Activated CD8-positive, alpha-beta T cell treated with anti-CD3 and anti-CD28 coated beads for 36 hours (primary cell): ENCODE measurements at places on chromosomes 2 and 18. TPM values are rescaled to one million over a fixed set of nuclear protein-coding genes. Genes with fewer than 3 reads are reported as not detected.

The ERFE gene
- total RNA-seq, result 1.0 TPM

The KCNS3 gene
- not detected for total RNA-seq

GRCh38 chr2:150610670-150611279, 123.3 kb upstream of the RND3 start:
- no peaks in the 10 kb centered on the region for H3K27me3 ChIP-seq
- no peak overlapping the region for H3K27ac ChIP-seq
- H3K36me3 ChIP-seq, result no peaks in the 10 kb centered on the region

DNA sequence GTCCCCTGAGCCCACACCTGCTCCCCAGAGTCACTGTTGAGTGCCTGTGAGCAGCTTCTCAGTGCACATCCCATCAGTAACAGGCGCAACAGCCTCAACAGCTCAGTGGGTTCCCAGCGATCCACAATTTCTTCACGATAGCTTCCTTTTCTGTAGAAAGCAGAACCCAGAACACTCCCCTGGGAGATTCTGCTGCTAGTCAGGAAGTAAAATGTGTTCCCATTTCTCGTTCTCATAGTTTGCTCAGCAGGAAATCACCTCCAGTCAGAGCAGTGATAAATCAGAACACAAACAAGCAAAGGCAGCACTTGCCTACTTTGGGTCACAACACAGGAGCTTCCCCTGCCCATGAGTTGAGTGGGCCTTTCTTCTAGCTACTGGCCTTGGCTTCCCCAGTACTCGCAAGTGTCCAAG, 48.9 kb upstream of the ATG16L1 start:
- peaks cover 56% of the 10 kb centered on the region for H3K36me3 ChIP-seq
- no peaks in the 10 kb centered on the region for H3K4me1 ChIP-seq
- no peak for DNase-seq
- H3K27me3 ChIP-seq, result no peaks in the 10 kb centered on the region

The SUPT7L gene
- 21.8 TPM for total RNA-seq

The MOGAT1 gene
- not detected for total RNA-seq

The MARCO gene
- total RNA-seq, result not detected

The LAPTM4A gene
- 15.6 TPM for total RNA-seq

The SERPINB4 gene
- total RNA-seq, result not detected

The PPP1CB gene
- total RNA-seq, result 216 TPM

DNA sequence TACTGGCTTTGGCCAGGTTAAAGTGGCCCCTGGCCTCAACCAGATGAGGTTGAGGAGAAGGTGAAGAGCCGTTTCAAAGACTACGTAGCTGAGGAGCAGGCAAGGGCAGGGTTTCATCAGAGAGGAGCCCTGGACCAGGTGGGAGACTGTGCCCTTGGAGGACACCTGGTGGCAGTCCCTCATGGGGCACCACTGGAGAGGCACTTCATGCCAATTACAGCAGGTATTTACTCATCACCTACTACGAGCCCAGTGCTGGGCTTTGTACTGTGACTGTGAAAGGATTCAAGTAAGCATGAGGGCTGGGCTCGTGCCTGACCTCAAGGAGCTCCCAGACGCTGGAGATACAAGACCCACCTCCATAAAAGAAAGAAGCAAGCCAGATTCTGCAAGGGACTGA, 37.6 kb downstream of the SMAD7 start:
- DNase-seq, result peak; percentile 67
- H3K36me3 ChIP-seq, result no peaks in the 10 kb centered on the region
- no peak overlapping the region for H3K4me3 ChIP-seq

DNA sequence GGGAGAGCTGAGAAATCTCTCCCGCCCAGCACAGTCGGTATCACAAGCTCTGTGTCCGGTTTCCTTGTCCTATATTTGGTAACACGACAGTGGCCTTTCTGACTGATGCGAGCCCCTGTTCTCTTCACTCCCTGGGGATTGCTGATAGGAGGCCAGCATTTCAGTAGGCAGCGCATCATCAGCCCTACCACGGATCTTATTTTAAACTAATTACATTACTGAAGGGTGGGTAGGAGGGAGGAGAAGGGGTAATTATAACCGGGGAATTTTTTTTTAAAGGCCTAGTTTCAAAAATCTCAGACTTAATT, 125.6 kb upstream of the LGALSL start:
- no peak overlapping the region for H3K4me3 ChIP-seq
- no peaks in the 10 kb centered on the region for H3K36me3 ChIP-seq
- no peaks in the 10 kb centered on the region for H3K27me3 ChIP-seq
- H3K4me1 ChIP-seq, result peaks cover 51% of the 10 kb centered on the region
- no peak for DNase-seq
- H3K27ac ChIP-seq, result peak overlapping the region; percentile 95

DNA sequence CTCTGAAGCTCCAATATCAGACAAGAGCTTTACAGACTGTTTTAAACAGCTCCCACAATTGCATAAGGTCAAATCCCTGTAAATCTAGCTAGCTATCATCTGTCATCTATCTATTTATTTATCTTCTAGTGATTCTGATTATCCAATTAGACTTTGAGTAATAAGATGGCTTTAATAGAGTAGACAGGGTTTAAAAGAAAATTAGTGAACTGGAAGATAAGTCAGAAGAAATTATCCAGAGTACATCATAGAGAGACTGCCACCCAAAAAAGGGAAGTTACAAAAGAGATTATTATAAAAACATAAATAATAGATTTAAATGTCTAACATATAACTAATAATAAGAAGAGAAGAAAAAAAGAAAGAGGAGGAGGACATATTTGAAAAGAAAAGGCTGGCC, 8.0 kb upstream of the ZC3H8 start:
- H3K4me3 ChIP-seq, result no peak overlapping the region
- peaks cover 1% of the 10 kb centered on the region for H3K27me3 ChIP-seq
- peaks cover 10% of the 10 kb centered on the region for H3K4me1 ChIP-seq
- DNase-seq, result no peak
- no peak overlapping the region for H3K27ac ChIP-seq
- H3K36me3 ChIP-seq, result no peaks in the 10 kb centered on the region

The COPS7B gene
- 53.6 TPM for total RNA-seq

The GALR1 gene
- not detected for total RNA-seq

DNA sequence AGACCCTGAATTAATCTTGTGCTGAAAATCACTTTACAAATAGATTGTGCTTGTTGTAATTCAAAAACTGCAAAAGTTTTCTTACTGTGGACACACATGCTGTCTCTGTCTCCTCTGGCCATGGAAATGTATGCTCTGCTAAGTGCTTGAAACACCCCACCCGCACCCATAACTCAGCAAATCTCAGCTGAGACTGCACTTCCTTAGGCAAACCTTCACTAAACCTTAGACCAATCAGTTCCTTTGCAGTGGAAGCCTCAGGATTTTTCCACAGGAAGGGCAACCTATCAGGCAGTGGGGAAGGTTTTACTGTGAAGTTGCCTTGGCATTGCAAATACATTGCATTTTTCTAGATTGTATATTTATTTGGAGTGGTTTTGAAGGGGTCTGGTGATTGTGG, 62.2 kb upstream of the PLA2R1 start:
- no peak overlapping the region for H3K27ac ChIP-seq
- no peak overlapping the region for H3K4me3 ChIP-seq
- no peak for DNase-seq
- no peaks in the 10 kb centered on the region for H3K4me1 ChIP-seq
- no peaks in the 10 kb centered on the region for H3K36me3 ChIP-seq

The FOXD4L1 gene
- 0.23 TPM for total RNA-seq

The ASPRV1 gene
- 0.65 TPM for total RNA-seq

The GPR45 gene
- not detected for total RNA-seq

The TNFAIP6 gene
- total RNA-seq, result not detected

GRCh38 chr2:236918545-236918944, 167.1 kb upstream of the COPS8 start:
- no peaks in the 10 kb centered on the region for H3K36me3 ChIP-seq
- H3K4me3 ChIP-seq, result no peak overlapping the region
- H3K27ac ChIP-seq, result no peak overlapping the region
- H3K4me1 ChIP-seq, result no peaks in the 10 kb centered on the region
- DNase-seq, result no peak

DNA sequence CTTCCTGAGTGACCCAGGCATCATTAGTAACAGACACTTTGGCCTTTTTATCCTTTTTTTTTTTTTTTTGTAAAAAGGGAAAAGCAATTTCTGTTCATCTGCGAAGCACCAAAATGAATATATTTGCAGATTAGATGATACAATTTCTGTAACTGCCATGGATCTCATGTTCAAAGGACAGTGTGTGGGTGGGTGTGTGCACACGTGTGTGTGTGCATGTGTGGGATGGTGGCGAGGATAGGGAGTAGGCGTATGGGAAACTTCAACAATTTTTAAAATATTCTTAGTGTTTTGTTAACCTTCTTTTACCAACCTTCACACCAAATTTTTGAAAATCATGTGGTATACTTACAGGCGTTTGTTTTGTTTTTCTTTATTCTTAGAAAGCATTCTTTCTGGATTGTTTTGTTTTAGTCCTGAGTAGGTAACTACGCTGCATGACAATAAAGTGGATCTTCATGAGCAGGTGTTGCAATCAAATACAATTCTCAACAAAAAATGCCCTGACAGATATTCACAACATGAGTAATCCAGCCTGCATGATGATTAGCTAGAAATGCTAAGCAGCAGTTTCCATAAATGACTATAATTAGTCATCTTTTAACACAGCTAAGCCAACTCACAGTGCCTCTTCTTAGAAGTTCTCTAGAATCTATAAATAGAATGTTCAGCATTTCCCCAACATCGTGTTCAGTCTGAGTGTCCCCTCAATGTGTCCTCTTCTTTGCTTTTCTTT, 53.5 kb upstream of the RMDN2 start:
- H3K27me3 ChIP-seq, result peaks cover 2% of the 10 kb centered on the region
- H3K4me1 ChIP-seq, result peaks cover 33% of the 10 kb centered on the region
- no peaks in the 10 kb centered on the region for H3K36me3 ChIP-seq
- DNase-seq, result no peak

DNA sequence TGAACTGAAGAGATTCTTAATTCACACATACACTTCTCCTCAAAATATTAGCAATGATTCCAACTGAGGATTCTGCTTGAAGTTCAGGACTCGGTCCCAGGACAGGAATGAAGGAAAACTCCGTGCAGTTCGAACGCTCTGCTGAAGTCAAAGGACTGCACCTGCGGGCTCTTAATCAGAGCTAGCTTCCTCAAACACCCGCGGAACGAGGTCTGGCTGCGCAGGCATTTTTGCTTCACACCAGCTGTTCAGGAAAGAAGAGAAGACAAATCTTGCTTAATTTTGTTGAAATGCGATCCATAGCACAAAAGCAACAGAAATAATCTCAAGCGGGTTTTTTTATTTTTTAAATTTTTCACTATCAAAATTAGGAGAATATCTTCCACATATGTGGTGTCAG, 175.6 kb downstream of the LAMA1 start:
- no peak overlapping the region for H3K27ac ChIP-seq
- H3K36me3 ChIP-seq, result no peaks in the 10 kb centered on the region
- no peaks in the 10 kb centered on the region for H3K4me1 ChIP-seq
- H3K27me3 ChIP-seq, result peaks cover 6% of the 10 kb centered on the region
- H3K4me3 ChIP-seq, result no peak overlapping the region

The MROH2A gene
- total RNA-seq, result not detected

GRCh38 chr2:238864207-238865014, 16.5 kb downstream of the TWIST2 start:
- H3K27me3 ChIP-seq, result peaks cover 7% of the 10 kb centered on the region
- H3K4me3 ChIP-seq, result no peak overlapping the region
- peaks cover 3% of the 10 kb centered on the region for H3K4me1 ChIP-seq

DNA sequence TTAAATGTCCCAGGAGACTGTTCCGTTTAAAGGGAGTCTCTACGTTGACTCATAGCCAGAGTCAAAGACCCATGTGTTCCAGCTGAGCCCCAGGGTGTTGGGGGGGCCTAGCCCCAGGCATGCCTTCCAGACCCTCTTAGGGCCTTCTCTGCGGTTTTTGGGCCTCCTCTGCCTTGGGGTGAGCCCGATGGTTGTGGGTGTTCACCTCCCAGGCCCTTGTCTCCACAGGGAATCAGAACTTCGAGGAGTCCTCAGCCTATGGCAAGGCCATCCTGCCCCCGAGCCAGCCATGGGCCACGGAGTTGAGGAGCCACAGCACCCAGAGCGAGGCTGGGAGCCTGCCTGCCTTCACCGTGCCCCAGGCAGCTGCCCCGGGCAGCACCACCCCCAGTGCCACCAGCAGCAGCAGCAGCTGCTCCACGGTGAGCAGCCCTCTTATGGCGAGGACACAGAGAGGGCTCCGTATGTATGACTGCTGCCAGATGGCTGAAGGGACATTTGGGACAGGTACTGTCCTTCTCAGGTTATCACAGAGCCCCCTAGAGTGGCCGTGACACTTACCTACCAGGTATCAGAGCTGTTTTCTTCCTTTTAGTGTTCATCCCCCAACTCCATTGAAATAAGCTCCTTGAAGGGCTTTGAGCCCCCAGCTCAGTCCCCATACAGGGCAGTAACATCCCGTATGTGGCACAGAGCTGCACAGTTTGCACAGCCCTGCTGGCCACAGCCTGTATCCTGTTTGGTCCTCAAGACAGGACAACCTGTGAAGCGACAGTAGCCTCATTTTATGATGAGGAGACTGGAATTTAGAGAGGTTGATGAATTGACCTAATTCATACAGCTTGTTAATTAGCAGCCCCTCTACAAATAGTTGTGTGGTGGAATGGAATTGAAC, 80.7 kb downstream of the EPAS1 start:
- H3K27ac ChIP-seq, result no peak overlapping the region
- H3K36me3 ChIP-seq, result no peaks in the 10 kb centered on the region
- no peaks in the 10 kb centered on the region for H3K27me3 ChIP-seq

GRCh38 chr2:45354776-45355175, 256.3 kb downstream of the SRBD1 start:
- H3K27ac ChIP-seq, result no peak overlapping the region
- no peak for DNase-seq
- no peaks in the 10 kb centered on the region for H3K27me3 ChIP-seq
- H3K4me1 ChIP-seq, result no peaks in the 10 kb centered on the region
- H3K36me3 ChIP-seq, result no peaks in the 10 kb centered on the region

The TWSG1 gene
- 14.9 TPM for total RNA-seq

The COL5A2 gene
- 2.3 TPM for total RNA-seq

GRCh38 chr18:75066021-75066880, 142.7 kb downstream of the PTGR3 start:
- peaks cover 20% of the 10 kb centered on the region for H3K4me1 ChIP-seq
- H3K36me3 ChIP-seq, result peaks cover 15% of the 10 kb centered on the region
- H3K4me3 ChIP-seq, result no peak overlapping the region
- H3K27ac ChIP-seq, result no peak overlapping the region
- H3K27me3 ChIP-seq, result no peaks in the 10 kb centered on the region

DNA sequence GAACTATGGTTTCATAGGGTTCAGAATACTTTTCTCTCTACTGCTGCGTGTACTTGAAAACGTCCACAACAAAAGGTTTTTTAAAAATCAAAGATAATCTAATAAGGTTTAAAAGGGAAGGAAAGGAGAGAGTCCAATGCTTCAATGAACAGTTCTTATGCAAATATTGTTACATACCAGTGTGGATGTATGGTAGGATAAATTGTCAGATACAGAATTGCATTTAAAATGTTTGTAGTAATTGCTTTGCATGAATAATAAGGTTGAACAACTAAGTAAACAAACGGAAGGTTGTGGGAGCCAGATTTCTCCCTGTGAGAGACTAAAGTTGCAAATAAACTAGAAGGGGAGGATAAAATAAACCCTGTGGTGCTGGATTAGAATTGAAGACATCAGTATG, 53.8 kb upstream of the RBBP8 start:
- no peak overlapping the region for H3K27ac ChIP-seq
- no peak for DNase-seq
- no peak overlapping the region for H3K4me3 ChIP-seq
- H3K36me3 ChIP-seq, result no peaks in the 10 kb centered on the region
